ENCODE measurements at places on chromosomes 3 and 15. TPM values are rescaled to one million over a fixed set of nuclear protein-coding genes. Genes with fewer than 3 reads are reported as not detected.

Gene ZNF592
- total RNA-seq = 30.6 TPM

- DNase-seq = no peak
Measured at GRCh38 chr3:108642526-108642925, 53.0 kb downstream of the DZIP3 start.

DNA sequence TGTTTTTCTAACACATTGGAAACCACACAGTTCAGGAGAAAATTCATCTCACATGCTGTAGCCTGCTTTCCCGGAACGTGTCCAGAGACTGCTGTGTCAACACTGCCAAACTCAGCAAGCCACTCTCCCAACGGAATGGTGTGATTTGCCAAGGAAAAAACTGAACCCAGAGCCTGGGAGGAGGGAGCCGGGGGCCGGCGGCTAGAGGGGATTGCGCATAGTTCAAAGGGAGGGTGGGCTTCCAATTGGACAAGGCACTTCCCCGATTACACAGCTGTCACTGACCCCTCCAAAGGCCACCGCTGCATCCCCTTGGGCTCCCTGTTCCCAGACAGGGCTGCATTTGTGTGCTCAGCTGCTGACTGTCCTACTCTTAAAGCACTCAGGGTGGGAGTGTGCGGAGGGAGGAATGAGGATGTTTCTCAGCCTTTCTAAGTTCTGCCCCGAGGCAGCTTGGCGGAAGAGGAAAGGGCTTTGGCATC, 256.2 kb downstream of the ZNF621 start:
- no peak for DNase-seq

DNA sequence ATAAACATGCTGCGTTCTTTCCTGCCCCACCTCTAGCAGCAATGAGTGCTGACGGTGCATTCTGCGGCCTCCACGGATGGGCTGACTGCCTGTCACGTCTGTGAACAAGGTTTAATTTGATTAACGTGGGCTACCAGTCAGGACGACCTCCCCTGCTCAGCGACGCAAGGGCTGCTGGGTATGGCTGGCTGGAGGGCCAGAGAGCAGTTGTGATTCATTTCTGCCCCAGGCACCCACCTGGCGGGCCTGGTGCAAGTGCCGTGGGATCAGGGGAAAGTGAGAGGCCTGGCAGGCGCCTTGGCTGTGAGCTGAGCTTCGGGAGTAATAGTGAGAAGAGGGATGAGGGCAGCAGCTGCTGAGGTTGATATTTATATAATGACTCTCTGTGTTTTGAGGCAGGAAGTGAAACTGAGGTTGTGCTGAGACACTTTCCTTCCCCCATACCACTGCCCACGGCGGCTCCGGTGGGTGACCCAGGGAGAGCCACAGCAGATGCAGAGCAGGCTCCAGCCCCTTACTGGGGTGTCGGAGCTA, 190.4 kb upstream of the BCL6 start:
- no peak for DNase-seq

GRCh38 chr3:95438274-95438673, 1375.4 kb downstream of the NSUN3 start:
- no peak for DNase-seq

- no peak for DNase-seq
Measured at GRCh38 chr3:38147421-38147820, 9.0 kb downstream of the MYD88 start.

DNA sequence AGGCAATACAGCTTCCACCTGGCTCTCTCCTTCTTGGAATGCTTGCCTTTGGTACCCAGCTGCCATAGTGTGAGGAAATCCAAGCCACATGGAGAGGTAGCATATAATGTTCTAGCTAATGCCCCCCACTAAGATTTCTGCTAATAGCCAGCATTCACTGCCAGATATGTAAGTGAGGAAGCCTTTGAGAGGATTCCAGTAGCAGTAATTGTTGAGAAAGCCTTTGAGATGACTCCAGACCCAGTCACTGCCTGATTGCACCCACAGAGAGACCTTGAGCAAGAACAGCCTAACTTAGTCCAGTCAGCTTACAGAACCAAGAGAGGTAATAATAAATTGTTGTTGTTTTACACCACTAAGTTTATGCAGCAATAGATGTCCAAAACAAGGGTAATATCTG, 63.1 kb downstream of the STRIT1 start:
- DNase-seq = no peak

Gene CCR9
- total RNA-seq = not detected

- no peak for DNase-seq
Measured at GRCh38 chr3:128429751-128430150, 36.9 kb downstream of the DNAJB8 start.

Gene ACAA1
- 62.0 TPM for total RNA-seq

DNA sequence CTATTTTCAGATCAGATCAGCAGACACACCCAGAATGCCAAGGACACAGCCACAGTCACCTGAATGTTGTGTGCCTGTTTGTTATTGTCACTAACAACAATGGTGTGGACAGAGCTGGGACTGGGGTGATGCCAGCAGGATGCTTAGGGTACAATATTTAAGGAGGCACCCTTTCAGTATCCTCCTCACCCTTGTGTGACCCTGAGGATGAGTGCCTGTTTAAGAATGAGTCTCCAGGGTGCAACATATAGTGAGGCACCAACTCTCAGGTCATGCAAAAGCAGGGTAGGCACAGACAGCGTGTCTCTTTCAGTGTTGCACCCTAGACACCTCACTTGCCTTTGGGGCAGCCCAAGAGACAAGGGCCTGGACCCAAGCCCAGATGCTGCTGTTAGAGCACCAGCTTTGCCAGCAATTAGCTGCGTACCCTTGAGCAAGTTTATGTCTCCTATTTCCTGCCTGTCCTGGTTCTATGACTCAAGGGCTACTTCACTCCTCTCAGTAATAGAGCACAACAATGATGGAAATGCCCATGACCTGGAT, 122.6 kb downstream of the AQP9 start:
- DNase-seq = no peak

- no peak for DNase-seq
Measured at GRCh38 chr15:60343221-60343970, 54.4 kb downstream of the ANXA2 start.

Gene CD200
- 109 TPM for total RNA-seq

DNA sequence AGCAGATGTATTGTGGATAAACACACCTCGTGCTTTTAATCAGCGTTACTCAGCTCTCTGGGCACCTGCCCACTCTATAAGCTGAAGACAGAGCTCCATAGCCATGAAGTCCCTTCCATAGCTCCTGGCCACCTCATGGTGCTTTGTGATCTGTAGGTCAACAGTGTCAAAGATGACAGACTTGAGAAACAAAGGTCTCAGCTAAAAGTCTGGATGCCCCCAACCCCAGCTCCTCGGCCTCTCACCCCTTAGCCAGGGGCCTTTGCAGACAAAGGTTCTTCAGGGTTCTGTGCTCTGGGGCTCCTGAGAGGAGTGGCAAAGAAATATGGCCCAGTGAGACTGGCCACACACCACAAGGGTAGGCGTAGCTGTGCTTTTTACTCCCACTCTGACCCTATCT, 168.6 kb downstream of the KLF13 start:
- DNase-seq = no peak

DNA sequence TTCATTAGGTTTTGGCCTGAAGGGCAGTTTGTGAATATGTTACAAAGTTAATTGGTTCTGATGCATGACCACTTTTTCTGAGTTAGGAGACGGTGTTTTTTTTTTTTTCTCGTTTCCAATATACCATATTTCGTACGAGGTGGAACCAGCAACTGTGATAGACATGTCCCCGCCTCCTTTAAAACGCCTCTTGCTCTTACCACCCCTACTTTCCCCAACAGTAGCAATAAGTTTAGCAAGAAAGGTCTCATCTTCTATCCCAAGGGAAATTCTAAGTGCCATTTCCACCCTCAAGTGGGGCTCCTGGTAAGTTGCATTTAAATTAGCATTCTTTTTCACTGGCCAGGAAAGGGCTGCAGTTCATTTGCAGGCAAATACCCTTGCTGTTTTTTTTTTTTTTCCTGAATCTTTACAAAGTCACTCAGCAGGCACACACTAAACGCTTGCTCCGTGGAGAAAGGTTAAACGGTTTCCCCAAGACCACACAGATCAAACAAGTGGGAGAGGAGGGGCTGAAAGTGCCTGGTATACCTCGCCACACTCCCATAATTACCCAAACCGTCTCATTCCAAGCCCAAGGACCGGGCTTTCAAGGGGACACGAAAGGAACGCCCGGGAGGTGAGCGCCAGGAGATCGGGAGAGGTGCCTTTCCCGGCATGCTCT, 39.5 kb upstream of the MGA start:
- no peak for DNase-seq

DNA sequence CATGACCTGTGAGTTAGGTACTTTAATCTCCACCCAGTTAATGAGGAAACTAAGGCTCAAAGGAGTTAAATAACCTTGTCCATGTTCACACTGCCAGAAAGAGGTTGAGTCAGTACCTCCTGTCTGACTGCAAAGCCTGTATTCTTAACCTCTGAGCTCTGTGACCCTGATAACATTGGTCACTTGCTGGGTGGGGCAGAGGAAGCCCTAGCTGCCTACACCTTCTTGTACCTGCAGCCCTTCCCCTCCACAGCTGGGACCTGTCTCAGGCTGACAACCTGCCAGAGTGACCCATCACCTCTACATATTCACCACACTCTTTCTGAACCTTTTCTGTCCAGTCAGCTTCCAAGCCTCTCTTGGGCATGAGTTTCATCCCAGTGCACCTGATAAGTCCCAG, 106.1 kb upstream of the HES1 start:
- DNase-seq = no peak

- DNase-seq = no peak
Measured at GRCh38 chr3:36244728-36245127, 135.6 kb upstream of the STAC start.

Gene SLC9A9
- 0.87 TPM for total RNA-seq

- DNase-seq = no peak
Measured at GRCh38 chr3:106401666-106402490, 533.1 kb upstream of the CBLB start.

- no peak for DNase-seq
Measured at GRCh38 chr3:132317229-132317948, at the start of gene ACP3. Gene ACP3 (plus strand): TSS chr3:132317407. CDS start chr3:132317457, 50 bp downstream.

- DNase-seq = no peak
Measured at GRCh38 chr3:41966206-41966605, 4.3 kb upstream of the ULK4 start.

Gene HDGFL3
- 3.4 TPM for total RNA-seq

- DNase-seq = no peak
Measured at GRCh38 chr15:58431221-58432149, at the start of gene LIPC. Gene LIPC (plus strand): TSS chr15:58431991. CDS start chr15:58432033, 42 bp downstream.

All from activated T-cell treated with anti-CD3 and anti-CD28 coated beads, Interleukin-2, amount 50 U/mL, for 4 hours (primary cell).